Frontal cortex (tissue), 4 donors: ENCODE measurements at places on chromosomes 1 and 21.

- DNase-seq: no peak
Measured at GRCh38 chr21:44908908-44909307, 11.8 kb downstream of the ITGB2 start.

GRCh38 chr1:231310391-231310934 lies 27.2 kb downstream of the EXOC8 start:
- no peak for DNase-seq

GRCh38 chr1:2925918-2926317 lies 95.3 kb upstream of the ACTRT2 start:
- DNase-seq: no peak

DNA sequence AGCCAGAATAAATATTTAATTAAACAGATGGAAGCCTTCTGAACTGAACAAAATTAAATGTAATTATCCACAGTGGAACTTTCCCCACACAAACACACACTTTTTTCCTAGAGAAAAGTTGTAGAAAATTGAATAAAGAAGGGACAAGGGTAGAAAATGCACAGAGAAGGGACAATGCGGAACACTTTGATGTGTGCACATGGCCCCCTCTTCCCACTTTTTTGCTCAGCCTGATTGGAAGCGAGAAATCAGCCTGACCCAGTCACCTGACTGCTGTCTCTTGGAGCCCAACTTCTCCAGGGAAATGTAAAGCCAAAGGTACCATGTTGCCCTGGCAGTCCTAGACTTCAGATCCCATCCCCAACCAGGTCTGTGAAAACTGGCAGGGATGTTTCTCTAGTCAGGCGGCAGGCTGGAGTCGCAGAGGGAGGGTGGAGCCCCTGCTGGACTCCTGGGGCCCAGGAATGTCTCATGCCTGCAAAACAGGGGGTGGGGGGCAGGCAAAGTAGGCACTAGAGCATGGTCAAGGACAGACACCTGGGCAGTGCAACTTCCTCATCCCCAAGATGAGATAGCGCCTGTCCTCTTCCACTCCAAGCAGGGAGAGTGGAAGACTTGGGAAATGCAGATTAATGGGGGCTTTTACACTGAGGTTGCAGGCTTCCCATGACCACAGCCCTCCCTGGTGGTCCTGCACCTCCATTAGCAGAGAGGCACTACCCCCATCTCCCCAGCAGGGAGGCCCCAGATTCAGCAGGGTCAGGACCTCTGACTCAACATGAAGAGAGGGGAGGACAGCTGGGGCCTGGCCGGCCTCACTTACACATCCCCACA lies 2.8 kb downstream of the CERS2 start:
- DNase-seq: no peak

GRCh38 chr1:218480588-218481099 lies 135.5 kb downstream of the TGFB2 start:
- DNase-seq: no peak
